HEK293T (cell line): ENCODE measurements at places on chromosomes 1 and 21.

DNA sequence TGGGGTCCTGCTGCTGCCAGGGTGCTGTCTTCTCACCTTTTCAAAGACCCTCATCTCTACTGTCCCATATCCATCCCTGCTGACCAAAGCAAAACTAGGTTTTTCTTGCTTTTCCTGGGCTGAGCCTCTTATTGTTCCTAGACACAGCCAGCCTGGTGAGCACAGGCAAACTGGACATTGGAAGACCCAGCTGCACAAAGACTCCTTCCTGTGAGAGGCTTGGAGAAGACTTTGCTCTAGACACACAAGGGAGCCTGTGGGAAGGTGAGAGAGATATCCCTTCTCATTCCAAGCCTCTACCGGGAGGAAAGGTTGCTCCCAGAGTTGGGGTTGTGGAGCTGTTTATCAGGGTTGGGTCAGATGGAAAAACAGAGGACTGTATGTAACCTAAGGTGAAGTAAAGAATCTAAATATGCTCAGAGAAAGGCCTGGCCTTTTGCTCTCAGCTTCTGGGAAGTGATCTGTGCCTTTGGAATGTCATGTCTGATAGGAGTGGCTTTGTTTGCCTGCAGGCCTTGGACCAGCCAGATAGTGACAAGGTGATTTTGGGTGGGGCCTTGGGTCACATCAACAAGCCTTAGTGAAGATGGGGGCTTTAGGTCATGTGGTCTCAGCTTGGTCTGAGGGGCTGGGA lies 87.6 kb upstream of the RUNX1 start:
- DNase-seq, result no peak

- no peak for DNase-seq
Observed at GRCh38 chr21:33299181-33299752, 25.5 kb upstream of the IFNAR1 start.

DNA sequence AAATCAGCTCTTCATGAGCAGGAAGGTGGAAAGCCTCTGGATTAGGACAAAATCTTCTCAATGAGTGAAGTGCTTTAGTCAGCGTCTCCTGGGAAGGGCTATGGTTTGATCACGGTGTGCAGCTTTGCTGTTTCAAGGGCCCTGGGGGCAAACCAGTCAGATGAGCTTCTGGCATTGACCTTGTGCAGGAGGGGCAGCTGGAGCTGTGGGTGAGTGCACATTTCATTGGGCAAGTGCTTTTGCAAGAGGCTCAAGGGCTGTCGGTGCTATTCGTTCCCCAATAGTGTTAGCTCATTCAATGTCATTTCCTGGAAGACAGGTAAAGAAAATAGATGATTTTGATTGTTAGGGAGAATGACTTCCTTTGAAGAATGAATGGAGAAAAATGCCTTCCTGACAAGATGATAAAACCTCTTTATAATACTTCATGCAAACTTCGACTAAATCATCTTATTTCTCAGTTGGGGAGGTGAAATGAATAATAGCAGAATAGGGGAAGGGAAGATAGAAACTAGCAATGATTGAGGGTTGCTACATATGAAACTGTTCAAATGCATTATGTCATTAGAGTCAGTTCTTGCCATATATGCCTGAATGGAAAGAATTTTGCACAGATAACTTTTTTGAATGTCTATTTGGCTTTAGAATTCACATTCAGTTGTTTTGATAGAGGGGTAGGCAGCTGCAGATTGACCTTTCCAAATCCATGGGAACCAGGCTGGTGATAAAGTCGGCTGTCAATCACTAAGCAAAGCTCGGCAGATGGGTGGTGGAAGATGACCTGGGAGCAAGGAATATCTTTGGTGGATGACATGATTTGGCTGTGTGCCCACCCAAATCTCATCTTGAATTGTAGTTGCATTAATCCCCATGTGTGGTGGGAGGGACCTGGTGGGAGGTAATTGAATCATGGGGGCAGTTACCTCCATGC lies 12.9 kb upstream of the DISC1 start:
- DNase-seq, result no peak

DNA sequence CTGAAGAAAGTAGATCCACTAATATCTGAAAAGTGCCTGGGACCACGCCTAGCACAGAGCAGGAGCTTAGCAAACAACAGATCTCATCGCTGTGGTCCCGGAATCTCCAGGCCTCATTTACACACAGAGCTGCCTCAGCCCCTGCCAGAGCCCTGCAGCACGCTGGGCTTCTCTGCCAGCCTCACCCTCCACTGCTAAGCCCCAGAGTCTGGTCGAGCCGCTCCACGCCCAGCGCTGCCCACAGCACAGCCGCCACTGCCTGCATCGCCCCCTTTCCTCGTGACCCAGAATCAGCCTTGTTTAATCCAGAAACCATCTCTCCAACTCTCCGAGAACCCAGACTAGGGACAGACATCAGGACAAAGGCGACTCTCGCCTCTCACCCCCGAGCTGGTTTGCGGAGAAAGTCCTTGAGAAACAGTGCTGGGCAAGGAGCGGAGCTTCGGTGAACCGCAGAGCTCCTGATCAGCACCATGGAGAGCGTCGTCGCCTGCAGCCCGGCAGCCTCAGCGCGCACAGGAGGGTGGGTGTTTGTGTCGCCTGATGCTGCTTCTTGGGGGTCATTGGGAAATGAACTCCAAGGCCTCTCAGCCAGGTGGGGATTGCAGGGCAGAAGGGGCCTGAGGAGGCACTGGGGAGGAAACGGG lies 145.1 kb downstream of the NPHP4 start:
- DNase-seq, result peak; percentile 74

DNA sequence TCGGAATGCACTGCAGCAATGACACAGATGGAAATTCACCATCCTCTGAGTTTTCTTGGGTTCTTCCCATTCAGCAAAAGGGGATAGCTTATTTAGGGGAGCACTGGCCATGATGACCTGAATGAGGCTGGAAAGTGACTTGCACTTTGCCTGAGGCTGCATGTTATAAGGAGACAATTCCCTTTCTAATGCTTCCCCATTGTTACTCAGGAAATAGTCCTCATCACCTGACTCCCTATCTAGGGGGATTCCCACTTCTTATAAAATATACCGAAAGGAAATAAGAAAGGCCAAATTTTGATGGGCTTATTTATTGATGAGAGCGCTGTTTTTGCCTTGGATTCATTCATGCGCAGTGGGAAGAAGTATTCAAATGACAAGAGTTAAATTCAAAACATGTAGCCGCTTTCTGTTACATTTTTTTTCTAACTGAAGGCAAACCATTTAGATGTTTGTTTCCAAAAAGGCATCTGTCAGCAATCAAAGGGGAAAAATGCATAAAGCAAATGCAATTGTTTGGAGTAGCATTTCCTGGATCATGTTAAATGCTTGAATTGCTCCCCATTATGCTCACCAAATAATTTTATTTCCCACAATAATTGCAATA lies 220.3 kb upstream of the NFIA start:
- no peak for DNase-seq

GRCh38 chr1:91651661-91652071 lies 151.0 kb downstream of the CDC7 start:
- no peak for DNase-seq

DNA sequence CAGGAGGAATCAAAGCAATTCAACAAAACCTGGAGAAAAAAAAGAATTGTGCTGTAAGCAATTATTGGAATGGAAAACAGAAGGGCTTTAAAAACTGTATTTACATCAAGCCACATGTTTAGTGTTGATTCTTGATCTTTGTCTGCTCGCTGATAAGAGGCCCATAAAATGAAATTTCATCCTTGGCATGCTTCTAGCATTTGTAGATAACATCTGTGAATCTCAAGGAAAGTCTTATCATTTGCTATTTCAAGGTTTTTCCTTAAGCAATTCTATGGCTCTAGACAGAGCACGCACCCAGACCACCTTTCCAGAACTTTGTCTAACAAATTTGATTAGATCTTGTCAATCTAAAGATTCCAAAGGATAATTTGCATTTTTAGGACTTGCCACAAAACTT lies 181.0 kb upstream of the FGGY start:
- DNase-seq, result no peak

- DNase-seq, result no peak
Observed at GRCh38 chr21:38186661-38187270, 70.0 kb upstream of the KCNJ15 start.

- DNase-seq, result no peak
Observed at GRCh38 chr1:239293350-239294110, 92.8 kb upstream of the CHRM3 start.

GRCh38 chr1:156025876-156026275 lies 5.1 kb upstream of the SSR2 start:
- DNase-seq, result peak; percentile 91

DNA sequence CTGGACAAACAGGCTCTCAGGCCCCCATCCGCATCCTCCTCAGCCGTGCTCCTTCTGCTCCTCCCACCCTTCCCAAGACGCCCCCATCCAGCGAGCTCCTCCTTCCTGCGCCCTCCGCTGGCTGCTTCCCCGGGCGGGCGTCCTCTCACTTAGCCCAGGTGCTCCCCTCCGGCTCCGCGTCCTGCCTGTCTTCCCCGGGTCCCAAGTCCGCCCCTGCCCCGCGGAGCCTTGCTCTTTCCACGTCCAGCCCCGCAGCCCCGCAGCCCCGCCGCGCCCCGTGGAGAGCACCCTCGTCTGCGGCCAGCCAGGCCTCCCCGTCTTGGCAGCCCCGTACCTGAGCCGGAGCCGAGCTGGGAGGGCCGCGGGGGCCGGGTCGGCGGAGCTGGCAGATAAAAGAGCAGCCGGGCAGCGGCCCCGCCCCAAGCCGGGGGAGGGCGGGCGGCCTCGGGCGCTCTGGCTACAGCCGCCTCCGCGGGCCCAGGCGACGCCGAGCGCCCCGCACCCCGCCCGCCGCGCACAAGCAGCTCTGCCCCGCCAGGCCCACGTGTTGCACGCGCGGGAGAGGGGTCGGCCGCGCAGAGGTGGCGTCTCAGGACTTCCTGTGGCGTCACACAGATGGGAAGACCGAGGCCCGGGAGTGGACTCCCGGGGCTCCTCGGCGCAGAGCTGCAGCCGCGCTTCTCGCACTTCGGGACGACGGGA lies at the start of gene PAQR7:
Gene PAQR7, minus strand, starts transcription at position 555 of the 702 bp plus-strand sequence. CDS start 11,869 bp downstream, outside the sequence.
- peak; percentile 73 for DNase-seq

DNA sequence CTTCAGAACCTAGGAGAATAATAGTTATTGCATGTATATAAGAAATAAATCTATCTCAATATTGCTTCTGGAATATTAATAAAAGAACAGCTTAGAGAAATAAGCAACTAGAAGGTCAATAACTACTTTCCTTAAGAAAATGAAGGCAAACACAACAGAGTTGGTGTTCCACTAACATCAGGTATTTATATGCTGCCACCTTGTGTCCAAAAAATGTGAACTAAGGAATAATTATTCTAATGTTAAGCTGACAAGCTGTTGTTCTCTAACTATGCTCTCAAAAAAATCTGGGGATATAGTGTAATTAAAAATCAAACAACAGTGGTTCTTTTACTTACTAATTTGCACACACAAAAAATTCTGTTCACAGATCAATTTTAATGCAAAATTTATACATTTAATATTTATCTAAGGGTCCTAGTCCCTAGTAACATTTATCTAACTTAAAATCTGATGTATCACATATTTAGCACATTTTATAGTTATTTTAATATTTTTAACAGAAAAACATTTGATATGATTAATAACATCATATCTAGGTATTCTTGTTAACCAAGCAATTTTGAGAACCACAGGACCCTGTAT lies 39.6 kb downstream of the UCHL5 start:
- no peak for DNase-seq

DNA sequence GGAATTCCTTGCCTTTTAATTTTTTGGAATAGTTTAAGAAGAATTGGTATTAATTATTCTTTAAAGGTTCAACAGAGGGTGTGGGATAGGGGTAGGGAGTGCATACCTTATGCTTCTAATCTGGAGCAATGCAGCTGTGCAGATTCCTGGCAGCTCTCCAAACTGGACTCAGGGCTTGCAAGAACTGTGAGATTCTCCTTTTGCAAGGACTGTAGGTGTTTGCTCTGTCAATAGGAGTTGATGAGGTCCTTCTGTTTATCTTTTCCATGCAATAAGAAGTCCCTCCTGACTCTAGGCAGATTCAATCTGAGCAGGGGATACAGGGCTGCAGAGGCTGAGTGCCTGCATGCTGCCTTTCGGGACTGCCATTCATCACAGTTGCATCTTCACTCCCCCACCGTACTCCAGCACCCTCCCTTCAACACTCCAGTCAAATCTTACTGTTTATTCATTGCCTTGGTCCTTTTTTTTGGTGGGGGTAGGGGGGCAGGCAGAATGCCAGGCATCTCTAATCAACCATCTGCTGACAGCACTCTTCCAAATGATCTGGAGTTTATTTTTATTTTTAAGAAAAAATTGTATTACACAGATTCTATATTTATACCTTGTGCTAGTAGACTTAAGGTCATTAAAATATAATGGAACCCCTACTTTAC lies 122.3 kb downstream of the DISC1 start:
- no peak for DNase-seq

- DNase-seq, result no peak
Observed at GRCh38 chr1:203772836-203773235, 7.9 kb downstream of the LAX1 start.

GRCh38 chr1:71650119-71650518 lies 569.3 kb upstream of the ZRANB2 start:
- DNase-seq, result no peak

DNA sequence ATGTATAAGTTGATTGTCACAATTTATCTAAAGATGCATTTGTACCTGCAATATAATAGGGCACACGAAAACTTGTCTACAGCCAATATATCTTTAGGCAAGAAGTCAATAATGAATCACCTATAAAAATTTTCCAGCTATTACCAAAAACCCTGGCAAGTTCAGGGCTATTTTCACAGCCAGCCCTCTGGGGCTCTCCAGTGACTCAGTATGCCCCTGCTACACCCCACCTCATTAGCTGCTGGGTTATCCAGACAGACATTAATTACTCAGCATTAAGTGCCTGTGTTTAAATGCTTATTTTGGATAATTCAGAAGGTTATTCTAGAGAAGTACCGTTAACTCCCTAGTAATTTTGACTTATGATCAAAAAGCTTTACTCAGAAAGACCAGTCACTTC lies 220.2 kb downstream of the TBX15 start:
- DNase-seq, result no peak

- no peak for DNase-seq
Observed at GRCh38 chr1:99496067-99496466, 149.8 kb upstream of the PALMD start.

- peak; percentile 33 for DNase-seq
Observed at GRCh38 chr21:14737922-14738321, 191.8 kb upstream of the SAMSN1 start.

DNA sequence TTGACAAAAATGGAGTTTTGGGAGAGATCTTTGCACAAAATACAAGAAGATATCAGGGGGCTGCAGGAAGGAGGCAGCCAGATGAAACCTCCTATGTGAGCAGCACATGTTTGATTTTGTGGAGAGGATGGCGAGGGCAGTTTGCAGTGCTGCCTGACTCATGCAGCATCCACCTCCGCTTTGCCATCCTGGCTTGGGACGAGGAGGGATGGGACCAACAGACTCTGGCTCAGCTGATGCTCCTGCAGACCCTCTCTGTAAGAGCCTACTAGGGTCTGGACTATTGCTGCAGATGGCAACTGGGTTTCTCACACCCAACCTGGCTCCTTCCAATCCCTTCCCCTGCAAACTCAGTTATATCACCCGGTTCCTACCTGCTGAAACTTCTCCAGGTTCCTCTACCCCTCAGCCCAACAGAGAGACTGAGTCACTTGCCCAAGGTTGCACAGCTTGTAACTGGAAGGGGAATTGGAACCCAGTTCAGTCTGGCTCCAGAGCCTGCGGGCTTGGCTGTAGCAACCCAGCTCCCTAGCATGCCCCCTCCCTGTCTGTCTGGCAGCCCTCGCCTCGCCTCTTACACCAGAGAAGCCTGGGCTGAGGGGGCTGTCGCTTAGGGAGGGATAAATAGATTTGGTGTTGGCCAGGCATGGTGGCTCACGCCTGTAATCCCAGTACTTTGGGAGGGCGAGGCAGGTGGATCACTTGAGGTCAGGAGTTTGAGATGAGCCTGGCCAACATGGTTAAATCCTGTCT lies 205.8 kb downstream of the PTPRU start:
- DNase-seq, result no peak

GRCh38 chr1:168442931-168443330 lies 100.9 kb downstream of the XCL2 start:
- DNase-seq, result no peak
